Cerebellar nuclear complex (tissue), 1 donor: ENCODE measurements at places on chromosomes 7 and 10.

- DNase-seq, result no peak
Observed at GRCh38 chr7:134742688-134743350, 36.6 kb upstream of the CALD1 start.

- no peak for DNase-seq
Observed at GRCh38 chr10:86349474-86349873, 17.1 kb downstream of the GRID1 start.

DNA sequence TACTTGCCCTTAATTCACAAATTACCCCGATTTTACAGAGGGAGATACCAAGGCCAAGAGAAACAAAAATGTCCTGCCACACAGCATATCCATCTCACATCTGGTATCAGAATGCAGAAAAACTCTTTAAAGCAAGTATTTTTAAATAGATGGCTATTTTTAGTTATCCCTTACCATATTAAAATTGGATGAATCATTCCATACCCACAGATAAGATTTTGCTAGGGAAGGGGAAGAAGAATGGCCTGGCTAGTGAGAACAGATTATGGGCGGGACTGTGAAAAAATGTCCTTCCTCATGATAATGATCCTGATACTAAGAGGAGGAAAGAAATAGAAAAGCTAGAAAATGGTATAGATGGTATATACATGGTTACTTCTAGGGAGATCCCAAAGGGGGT lies 80.6 kb upstream of the GATAD1 start:
- DNase-seq, result no peak

- DNase-seq, result no peak
Observed at GRCh38 chr7:92523110-92523509, 5.2 kb downstream of the PEX1 start.

DNA sequence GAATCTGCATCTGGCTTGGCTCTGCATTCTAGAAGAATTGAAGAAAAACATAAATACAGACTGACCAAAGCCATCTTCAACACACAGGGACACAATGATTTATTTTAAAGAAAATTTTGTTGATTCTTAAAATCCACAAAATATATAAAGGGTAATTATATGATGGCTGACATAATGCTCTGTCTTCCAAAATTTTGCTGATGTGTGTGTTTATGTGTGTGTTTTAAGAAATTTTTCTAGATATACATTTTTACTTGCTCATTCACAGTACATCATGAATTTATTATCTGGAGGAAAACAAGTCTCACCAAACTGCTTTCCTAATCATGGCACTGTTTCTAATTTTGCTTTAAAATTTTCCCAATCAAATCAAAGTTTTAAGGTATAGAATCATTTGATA lies 442.6 kb downstream of the PARD3 start:
- DNase-seq, result no peak

DNA sequence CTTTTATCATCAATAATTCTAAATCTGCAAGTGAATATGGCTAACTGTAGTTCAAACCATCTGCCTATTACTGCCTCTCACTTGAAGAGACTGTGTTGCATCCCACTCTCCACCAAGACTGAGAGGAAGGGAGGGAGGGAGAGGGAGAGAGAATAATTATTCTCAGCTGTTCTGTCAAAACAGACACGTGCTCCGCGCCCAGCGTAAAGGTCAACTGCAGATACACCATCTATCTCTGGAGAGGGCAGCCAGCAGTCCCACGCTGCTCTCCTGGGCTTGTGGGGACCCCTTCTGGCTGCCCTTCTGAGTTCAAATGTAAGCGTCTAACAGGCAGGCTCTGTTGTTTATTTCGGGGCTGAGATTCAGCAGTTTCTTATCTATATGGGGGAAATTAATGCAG lies 625.5 kb upstream of the GALNT17 start:
- DNase-seq, result no peak

DNA sequence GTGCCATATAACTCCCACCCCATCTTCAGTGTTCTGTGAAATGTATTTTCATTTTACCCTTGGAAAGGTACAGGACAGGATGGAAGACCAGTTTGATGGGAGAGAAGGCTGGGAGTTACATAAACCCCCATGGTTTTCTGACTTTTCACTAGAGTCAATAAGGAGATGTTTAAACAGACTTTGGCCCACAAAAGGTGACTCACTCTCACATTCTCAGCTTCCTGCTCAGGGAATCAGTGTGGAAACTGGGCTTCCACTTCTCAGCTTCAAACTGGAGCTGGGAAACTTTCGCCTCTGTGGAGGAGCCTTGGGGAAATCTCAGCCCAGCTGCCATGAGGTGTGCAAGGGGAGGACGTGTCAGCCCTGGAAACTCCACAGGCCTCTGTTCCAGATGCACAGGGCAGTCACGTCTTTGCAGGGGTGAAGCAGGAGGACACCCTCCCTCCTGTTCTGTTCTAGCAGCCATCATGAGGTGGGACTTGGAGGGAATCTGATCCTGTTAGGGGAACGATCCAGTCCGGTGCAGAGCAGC lies 560.5 kb upstream of the GALNT17 start:
- no peak for DNase-seq

- no peak for DNase-seq
Observed at GRCh38 chr10:126565871-126566270, 104.6 kb downstream of the C10orf90 start.

DNA sequence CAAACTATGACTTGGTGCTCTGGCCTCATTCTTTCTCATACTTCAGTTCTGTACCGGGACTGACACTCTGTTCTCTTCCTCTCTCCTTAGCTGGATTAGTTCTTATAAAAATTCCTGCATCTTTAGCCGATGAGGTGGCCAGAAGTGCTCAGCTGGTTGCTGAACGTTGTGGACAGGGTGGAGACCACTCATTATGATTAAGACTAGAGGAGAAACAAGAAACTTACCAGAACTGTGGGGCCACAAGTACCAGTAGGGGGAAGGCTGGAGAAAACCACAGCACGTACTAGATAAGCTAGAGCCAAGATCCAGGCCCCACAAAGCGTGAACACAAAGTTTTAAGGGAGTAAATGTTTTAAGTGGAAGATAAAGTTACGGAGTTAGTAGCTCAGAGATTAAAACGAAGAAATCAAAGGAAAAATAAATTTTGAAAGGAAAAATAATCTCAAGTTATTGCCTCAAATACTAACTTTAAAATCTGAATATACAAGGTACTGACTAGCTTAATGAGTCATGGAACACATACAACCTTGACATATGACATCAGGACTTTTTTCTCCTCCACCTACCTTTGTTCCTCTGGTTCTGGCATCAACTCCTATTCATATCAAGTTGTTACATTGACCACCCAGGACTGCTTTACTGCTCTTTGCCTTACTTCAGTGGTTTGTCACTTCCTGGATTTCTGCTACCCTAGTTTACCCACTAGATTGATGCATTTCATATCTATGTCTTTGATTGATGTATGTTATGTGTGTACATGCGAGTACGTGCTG lies 469.0 kb downstream of the TFEC start:
- no peak for DNase-seq

DNA sequence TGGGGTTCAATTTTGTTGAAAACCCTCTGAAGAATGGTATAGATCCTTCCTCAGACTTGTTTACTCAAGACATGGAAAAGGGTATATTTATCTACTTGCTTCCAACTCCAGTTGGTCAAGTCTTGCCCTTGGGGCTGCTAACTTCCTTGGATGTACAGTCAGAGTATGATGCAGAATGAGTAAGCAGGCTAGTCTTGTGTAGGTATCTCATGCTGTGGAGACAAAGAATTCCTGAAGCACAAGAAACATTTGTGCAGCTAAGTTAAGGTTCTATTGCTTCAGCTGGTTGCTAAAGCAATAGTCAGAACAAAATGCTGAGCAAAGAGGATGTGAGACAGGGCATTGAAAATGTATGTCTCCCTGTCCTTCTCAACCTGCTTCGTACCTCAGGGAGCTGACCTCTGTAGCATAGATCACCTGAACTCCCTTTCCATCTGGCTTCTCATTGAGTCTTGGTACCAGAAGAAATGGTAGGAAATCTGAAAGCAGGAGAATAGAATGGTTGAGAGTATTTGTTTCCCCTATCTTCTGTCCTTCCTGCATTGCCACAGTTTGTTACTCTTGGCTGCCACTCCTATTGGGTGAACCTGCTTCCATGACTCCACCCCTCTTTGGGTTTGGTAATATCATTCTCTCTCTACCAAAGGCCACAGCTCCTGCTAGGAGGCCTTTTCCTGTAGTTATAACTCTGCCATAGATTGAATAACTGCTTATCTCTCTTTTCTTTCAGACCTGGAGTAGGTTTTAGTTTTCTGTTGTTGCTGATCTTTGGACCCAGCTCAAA lies 346.0 kb downstream of the PHF14 start:
- DNase-seq, result no peak

DNA sequence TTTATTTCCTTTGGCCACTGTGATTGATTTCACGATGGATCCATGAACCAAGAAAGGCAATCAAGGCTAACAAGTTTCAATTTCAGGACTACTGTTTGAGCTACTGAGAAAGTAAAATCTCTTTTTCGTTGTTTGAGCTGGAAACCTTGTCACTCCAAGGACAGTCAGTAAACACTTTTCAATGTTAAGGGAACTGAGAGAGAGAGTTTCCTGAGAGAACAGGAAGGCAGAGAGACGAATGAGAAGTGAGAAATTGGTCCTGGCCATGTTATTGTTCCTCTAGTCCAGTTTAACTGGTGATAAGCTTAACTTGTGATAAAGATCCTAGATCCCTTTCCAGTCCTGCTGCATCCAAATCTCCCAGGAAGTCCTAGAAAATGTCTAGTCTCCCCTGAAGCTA lies 909 bp upstream of the AKR1D1 start:
- DNase-seq, result no peak

DNA sequence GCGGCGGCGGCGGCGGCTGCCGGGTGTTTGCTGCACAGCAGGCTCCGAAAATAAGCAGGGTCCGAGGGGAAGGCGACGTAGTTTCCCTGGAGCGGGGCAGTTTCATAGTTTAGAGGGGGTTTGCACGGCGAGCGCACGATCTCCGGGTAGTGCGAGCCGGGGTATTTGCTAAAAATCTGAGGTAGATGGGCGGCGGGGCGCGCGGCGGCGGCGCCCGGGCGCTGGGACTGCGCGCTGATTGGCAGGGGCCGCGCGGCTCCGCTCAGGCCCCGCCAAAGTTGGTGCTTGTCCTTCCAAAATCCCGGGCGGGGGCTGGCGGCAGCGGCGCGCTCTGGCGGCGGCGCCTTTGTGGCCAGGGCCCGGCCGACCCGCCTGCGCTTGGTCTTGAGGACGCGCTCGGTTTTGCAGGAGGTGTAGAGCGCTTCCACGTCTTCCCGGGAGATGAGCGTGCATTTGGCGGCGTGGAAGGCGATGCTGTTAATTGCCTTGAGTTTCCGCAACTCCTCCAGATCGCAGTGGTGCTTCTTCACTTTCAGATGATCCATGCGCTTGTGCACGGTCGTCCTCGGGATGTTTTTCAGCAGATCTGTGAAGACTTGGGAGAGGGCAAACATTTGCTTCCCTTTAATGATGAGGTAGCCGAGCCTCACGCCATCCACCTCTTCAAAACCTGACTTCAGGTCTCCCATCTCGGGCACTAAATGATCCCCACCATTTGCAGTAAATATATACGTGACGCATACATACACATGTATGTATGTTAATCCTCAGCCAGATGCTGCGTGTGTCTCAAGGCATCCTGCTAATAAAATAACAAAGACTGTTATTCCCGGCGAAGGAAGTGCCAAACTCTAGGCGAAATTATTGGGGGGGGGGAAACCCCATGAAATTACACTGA lies 8.1 kb downstream of the SKIDA1 start:
- no peak for DNase-seq

DNA sequence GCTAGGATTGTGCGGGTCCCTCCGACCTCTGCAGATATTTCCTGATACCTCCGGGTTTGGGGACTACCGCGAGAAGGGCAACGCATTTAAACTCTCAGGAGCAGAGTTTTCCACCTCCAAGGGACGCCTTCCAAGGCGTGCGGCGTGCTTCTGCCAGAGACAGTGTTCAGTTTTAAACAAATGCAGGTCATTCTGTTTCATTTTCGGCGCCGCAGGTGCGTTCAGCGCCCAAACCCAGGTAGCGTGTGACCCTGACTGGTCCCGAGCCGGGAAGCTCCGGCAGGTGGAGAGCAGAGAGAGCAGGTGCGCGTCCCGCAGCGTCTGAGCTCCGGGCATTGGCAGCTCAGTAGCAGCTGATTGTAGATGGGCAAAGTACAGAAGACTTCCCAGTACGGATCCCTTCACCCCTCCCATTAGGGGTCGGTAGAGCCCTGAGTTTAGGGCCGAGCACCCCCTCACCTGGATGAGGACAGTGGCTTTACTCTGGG lies 1.4 kb upstream of the CYP26A1 start:
- DNase-seq, result no peak

DNA sequence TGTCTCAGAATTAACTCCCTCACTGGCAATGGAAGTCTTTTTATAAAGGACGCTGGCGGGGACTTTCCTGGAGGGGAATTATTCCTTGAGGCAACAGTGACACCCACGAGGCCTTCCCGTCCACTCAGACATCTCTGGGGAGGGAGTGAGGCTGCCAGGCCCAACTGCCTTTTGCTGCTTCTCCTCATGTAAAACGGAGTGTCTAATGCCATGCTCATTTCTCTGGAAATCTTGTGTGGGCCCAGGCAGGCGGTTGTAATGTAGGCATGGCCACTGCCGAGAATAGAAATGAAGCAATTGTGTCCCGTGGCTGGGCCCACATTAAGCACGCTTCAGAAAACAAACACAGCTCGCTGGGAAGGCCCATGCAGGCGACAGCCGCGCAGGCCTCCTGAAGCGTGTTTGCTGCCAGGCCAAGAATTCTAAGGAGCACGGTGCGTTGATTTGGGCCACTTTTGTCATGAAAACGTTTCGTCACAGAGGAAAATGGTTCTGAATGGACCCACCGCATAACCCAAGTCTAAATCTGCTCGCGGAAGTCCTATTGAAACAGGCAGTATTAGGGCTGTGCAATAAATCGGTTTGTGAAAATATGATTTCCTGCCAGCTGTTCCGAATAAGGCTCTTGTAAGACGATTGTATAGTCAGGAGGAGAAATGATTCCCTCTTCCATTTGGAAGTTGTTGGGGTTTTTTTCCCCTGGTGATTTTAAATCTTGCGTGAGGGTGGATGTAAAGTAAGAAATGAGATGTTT lies 104.2 kb upstream of the CHST15 start:
- DNase-seq, result no peak

GRCh38 chr7:76193466-76193865 lies 8.2 kb upstream of the SRRM3 start:
- no peak for DNase-seq

- no peak for DNase-seq
Observed at GRCh38 chr7:76515999-76516443, 5.7 kb downstream of the UPK3B start.

- DNase-seq, result no peak
Observed at GRCh38 chr7:106056513-106057203, 55.5 kb downstream of the SYPL1 start.

GRCh38 chr10:93630625-93631557 lies 18.6 kb downstream of the PDE6C start:
- no peak for DNase-seq

DNA sequence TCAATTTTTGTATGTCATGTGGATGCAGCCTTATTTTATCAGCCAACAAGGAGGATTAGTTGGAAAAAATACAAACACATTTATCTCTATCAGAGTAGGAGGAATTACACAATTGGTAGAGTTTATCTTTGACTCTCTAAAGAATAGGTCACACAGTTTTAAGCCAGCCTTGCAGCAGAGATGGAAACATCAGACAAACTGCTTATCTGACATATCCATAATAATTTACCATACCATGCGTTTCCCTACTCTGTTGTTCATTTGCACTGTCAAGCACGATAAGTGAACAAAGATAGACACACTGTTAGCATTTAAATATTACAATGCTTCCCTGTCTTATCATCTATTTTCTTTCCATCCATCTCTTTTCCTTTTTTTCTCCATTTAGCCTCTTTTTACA lies 283.7 kb upstream of the SMIM30 start:
- DNase-seq, result no peak
